ENCODE measurements at places on chromosomes 12 and 14.

- no peak for DNase-seq
These were observed 291.8 kb downstream of the ERC1 start for GRCh38 chr12:1282670-1283315.

DNA sequence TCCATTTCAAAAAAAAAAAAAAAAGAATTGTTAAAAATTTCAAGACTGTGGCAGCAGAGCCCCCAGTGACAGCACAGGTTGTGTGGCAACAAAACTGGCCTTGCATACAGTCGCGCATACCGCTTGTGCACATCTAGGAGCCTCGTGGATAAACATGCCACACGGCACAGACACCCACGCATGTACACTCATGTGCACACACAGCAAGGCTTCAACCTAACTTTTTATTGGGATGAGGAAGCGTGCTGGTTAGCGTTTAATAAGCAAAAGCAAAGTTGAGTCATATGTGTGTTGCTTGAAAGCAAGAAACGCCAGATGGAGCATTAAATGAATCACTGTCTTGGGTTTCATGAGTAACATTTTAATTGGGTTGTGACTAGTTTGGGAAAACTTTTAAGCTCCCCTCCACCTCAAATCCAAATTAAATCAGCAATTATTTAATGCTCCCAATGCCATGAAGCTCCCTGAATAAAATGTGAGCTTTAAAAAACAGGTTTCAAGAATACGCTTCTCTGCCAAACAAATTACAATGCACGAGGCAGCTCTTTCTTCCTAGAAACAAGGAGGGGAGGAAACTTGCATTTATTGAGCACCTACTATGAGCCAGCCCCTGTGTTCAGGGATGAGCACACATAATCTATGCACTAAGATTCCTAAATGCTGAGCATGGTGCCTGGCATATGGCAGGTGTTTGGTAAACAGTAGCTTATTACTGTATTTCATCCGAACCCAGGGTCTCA is 35.7 kb upstream of the EML1 start:
- DNase-seq, result no peak

DNA sequence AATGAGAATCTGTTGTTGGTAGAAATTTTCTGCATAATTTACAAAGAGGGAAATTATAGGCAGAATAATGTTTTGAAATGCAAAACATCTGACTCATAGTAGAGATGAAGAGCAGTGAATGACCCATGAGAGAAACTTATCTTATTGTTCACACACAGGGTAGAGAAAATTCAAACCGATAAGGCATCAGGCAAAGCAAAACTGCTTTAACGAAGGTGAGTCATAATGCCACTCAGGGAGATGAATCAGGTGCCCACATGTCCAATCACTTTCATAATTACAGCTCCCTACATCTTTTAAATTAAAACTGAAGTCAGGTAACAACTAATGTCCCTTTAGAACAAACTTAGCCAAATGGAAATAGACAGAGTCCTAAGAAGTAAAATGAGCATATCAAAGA is 265.6 kb upstream of the GARIN6 start:
- DNase-seq, result no peak

DNA sequence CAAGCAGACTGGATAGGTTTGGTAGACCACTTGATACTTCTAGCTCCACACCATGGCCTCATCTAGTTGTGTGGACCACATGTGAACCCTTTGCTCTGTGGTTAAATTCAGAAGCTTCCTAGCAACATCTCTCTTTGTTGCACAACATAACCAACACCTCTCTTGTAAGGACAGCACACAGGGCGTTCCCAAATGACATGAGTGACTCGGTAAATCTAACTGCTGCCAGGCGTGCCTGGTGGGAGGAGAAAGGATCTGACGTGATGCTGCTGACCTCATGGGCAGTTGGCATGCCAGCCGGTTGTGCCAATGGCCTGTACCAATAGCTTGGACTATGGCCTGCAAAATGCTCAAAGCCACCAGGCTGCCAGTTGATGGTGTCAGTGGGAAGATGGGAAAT is 93.8 kb downstream of the CPSF2 start:
- no peak for DNase-seq

DNA sequence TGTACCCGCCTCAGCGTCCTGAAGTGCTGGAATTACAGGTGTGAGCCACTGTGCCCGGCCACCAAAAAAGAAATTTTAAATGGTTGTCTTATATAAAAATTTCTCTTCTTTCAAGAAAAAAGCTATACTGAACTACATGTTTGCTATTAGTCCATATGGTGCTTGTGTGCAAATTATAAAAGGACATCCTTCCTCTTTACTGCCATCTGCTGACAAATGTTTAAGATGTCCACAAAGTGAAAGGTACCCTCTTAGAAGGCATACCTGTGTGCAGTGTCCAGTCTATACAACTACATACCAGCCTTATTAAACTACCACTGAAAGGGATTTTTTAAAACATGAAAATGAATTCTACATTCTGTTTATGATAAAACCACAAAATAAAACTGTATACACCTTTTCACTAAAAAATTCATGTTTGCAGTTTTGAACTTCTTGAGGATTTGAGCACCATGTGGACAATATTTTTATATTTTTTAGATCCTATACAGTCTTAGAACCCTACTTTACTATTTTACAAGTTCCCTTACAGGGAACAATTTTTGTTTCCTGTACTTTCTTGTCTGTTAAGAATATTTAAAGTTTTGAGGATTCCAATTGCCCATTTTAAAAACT is 32.8 kb upstream of the TOMM20L start:
- DNase-seq, result no peak
